ENCODE measurements at places on chromosomes 7 and 10. TPM values are rescaled to one million over a fixed set of nuclear protein-coding genes. Genes with fewer than 3 reads are reported as not detected.

- no peak for DNase-seq
These were observed 27.6 kb downstream of the SGPL1 start for GRCh38 chr10:70843333-70843732.

DNA sequence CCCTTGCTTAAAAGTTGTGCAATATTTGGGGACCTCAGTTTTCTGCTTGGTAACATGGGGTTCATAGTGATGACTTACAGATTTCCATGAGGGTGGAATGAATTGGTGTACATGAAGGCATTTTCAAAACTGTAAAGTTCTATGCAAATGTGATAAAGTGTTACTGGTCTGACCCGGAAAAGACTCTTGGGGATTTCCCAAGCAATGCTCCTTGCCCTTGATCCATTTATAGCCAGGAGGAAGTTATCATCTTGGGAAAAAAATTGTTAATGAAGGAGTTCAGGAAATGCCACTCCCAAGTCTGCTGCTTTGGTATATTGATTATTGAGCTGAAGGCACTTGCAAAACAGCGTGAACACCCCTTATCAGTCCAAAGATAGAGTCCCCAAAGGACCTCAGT is 96.3 kb upstream of the ZPBP start:
- DNase-seq = no peak

DNA sequence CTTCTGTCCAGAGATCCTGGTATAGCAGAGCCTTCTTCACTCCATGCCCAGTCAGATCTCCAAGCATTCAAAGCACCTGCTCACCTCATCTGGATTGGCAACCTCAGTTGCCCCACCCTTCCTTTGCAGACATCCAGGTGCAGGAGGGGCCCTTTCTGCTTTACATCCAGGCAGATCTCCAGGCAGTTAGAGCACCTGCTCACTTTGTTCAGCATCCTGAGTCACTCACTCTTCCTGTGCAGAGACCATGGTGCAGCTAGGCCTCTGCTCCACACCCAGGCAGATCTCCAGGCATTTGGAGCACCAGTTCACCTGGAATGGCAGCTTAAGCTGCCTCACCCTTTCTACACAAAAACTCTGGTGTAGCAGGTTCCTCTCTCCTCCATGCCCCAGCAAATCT is 153.1 kb downstream of the CDK14 start:
- no peak for DNase-seq

CASTOR2 gene
- polyA plus RNA-seq = 0.46 TPM

GRCh38 chr10:29114141-29114540 is 174.7 kb upstream of the LYZL1 start:
- no peak for DNase-seq

GRCh38 chr7:158278745-158279320 is 308.8 kb downstream of the PTPRN2 start:
- DNase-seq = no peak

DNA sequence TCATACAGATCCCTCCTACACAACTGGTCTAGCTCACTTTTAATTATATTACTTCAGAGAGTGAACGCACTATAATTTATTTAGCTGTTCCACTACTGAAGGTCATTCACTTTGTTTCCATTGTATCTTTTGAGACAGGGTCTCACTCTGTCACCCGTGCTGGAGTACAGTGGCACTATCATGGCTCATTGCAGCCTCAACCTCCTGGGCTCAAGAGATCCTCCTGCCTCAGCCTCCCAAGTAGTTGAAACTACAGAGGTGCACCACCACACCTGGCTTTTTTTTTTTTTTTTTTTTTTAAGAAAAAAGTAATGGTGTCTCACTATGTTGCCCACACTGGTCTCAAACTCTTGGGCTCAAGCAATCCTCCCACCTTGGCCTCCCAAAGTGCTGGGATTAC is 49.0 kb downstream of the PIP4K2A start:
- DNase-seq = no peak

All from naive thymus-derived CD4-positive, alpha-beta T cell (primary cell).